ENCODE measurements at places on chromosomes 16 and 17.
A peak's percentile ranks its signal among the peaks of the same experiment; 100 is the strongest.

DNA sequence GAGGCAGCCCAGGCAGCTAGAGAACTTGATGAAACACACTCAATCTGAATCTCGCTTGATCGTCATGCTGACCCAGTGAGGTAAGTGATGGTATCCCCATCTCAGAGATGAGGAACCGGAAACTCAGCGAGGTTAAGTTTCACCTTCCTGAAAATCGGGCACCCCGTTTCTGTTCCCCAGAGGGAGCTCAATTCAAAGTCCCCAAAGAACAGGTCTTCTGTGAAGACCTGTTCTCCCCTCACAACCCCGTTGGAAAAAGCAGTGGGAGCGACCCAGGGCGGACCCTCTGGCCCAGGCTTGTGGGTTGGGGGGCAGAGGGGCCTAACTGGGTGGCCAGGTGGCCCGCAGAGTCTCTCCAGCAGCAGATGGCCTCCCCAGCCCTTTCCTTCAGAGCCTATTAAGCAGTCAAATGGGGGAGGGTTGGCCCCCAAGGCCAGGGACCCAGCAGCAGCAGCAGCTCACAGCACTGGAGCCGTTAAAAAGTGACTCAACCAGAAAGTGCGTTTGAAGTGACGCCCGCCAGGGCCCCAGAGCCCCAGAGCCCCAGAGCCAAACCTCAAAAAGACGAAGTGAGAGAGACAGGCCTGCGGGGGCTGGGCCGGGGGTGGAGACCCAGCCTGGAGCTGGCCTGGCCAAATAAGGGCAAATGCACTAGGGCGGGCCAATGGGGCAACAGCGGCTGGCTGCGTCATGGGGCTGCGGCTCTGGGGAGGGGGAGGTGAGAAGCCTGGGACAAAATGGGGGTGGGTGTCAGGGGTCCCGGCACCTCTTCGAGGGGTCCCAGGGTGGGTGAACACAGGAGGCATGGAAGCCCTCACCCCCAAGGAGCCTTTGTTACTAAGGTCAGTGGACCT is 9.2 kb upstream of the TSPOAP1 start:
- peak; percentile 99 for DNase-seq

DNA sequence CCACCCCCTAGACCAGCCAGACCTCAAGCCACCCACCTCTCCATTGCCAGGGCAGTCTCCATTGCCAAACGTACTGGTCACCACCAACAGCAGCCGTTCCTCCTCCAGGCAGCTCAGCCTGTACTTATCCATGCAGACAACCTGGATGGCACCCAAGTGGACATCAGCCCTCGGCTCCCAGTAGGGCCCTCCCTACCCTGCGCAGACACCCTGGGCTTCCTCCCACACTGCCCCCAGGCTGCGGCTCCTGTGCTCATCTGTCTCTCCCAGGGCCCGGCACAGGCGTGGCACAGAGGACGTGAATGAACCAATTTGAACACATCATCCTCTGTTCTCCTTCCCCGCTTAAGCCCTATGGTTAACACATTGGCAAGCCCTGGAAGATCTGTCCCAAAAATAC is 29.5 kb downstream of the NOS2 start:
- DNase-seq = no peak

DNA sequence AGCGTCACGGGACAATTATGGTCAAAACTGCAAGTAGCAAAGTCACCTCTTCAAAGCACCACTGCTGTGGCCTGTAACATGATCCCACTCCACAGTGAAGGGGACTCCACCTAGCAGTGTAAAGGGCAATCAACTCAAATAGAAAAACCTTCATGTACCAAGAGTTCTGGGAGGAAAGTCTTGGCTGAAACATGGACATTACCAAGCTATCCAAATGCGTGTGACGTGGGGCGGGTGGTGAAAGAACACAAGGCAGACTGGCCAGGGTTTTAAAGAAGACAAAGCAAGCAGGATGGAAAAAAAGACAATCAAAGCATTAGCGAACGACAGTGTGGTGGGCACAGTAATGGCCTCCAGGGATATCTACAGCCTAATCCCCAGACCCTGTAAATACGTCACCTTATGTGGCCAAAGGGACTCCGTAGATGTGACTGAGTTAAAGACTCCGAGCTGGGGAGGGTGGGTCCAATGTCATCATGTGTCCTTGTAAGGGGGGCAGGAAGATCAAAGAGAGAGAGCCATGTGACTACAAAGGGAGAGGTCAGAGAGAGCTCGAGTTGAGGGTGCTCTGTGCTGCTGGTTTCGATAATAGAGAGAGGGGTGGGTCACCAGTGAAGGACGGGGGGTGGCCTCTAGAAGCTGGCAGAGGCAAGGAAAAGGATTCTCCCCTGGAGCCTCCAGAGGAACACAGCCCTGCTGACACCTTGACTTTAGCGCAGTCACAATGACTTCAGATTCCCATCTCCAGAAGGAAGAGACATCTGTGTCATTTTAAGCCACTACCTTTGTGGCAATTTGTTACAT is 6.0 kb downstream of the HSDL1 start:
- DNase-seq = peak; percentile 89

DNA sequence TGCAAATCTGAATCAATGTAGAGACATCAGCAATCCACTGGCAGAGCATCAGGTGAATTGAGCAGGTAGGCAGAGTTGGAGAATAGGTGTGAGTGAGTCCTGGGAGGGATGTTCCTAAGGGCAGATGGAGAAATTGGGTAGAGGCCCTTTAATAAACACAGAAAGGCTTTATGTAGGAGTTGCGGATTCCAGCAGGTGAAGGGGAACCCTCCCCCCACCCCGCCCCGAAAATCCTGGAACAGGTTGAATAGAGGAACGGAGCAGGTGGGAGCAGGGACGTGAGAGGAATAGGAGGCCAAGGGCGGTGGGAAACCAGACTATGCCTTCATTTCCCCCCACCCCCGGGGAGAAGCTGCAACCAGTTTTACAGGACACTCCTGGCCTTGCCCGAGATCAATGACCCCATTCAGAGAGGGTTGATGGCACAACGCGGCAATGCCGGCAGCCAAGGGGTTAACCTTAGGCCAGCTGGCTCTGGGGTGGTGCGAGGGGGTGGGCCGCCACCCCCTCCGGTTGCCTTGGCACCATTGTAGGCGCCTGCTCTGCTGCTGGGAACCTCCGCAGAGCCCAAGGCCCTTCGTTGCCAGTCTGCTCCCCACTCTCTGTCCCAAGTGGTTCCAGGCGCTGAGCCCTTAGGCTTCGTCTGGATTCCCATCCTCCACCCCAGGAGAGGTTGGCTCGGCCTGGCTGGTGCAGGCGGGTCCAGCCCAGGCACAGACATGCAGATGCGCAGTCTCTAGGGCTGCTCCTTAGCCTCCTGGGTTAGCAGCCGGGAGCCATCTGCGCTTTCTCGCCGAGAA is 814 bp upstream of the RUNDC3A start:
- no peak for DNase-seq

GRCh38 chr16:73093146-73094144 is 45.5 kb upstream of the ZFHX3 start:
- no peak for DNase-seq

GRCh38 chr16:50548125-50548908 is at the start of gene NKD1:
Gene NKD1, plus strand, starts transcription at chr16:50548396. Its CDS starts 158 bp downstream, at chr16:50548554.
- DNase-seq = peak; percentile 68

DNA sequence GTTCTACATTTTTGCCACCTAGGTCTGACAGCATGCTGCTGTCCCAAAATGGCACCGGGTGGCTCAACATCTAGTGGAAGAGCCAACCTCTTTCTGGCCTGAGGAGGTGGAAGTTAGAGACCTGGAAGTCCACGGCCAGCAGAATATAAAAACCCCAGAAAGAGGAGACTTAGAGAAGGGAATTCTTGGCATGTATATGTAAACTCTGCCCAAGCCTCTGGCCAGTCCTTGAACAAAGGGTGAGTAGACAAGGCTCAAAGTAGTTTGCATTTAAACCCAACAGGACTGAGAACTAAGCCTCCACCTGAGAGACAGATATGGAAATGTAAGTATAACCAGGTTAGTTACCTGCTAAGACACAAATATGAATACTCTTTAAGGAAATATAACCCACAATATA is 210.3 kb downstream of the GRIN2A start:
- DNase-seq = no peak

DNA sequence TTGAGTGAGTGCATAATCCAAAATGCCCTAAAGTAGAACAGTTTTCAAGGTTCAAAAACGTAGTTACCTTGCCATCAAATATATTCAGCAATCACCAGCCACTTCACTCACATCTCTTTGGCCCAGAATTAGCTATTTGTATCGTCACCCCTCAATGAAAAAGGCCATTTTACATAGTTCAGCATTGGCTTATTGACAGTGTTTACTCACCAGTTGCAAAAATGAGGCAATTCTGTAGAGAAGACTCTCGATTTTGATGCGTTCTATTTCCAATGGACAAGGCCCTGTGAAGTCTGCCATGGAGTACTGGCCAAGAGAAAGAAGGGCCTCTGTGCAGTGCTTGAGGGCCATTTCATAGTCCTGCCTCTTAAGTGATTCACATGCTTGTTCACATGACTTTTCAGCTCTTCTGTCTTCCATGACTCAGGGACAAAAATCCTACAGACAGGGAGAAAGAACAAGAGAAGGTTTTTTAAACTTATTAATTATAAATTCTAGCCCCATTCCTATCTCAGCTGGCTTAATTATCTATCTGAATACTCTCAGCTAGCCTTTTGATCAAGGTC is 26.5 kb downstream of the HELZ start:
- DNase-seq = no peak

- DNase-seq = peak; percentile 96
Measured at GRCh38 chr16:31713071-31713944, 160.3 kb upstream of the ZNF267 start.

GRCh38 chr17:27475981-27476895 is 20.0 kb downstream of the KSR1 start:
- no peak for DNase-seq

GRCh38 chr17:32870027-32870670 is 6.8 kb downstream of the MYO1D start:
- no peak for DNase-seq

GRCh38 chr17:1882836-1883235 is 53.0 kb downstream of the RPA1 start:
- peak; percentile 55 for DNase-seq

- peak; percentile 91 for DNase-seq
Measured at GRCh38 chr16:23504453-23505179, 5.7 kb downstream of the GGA2 start.

- no peak for DNase-seq
Measured at GRCh38 chr16:85002099-85002541, 9.2 kb downstream of the ZDHHC7 start.

DNA sequence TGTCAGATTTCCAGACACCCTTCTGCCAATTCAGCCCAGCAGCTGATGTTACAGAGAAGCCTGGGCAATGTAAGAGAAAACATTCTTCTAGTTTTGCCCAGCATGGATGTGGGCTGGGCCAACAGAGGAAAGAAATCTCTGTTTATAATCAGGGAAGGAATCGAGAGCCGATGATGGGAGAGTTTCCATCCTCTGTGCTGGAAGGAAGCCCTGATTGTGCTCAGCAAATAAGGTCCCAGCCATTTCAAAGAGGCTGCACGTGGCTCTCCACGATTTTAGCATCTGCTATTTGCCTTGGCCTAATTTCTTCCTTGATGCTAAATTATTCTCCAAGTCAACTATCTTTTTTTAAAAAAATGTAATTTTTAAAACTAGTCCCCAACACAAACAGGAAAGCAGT is 70.0 kb downstream of the IRX6 start:
- DNase-seq = no peak

DNA sequence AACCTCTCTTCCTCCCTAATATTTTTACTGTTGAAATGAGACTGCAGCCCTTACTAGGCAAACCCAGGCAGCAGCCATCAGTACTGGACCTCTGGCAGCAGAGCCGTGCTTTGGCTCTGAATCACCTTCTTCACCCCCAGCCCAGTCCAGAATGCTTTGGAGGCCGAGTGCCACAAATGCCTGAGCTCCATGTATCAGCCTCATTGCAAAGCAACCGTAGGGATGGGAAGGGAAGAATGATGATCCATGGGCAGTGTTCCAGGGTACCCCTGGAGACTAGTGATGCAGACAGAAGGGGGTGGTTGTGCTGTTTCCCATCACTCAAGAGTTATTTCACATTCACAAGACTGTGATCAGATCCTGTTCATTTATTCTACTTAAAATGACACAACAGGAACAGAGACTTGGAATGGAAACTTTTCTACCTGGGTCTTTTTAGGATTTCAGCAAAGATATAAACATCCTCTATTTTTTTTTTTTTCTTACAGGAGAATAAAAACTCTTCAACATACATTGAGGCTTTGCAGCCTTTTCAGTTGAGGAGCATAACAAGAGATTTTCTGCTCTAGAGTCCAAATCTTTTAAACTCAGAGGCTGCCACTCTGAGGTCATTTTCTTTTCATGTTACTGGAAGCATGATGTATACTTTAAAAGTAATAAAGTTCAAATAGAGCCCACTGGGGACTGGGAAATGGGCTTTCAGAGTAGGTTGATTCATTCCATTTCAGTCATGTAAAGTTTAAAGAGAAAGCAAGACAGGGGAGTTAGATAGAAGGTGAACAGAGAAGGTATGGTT is 138.3 kb downstream of the KCNJ2 start:
- DNase-seq = no peak

GRCh38 chr17:42107597-42108576 is 4.6 kb downstream of the DHX58 start:
- DNase-seq = peak; percentile 87

GRCh38 chr16:51242296-51242994 is 91.4 kb upstream of the SALL1 start:
- DNase-seq = no peak

DNA sequence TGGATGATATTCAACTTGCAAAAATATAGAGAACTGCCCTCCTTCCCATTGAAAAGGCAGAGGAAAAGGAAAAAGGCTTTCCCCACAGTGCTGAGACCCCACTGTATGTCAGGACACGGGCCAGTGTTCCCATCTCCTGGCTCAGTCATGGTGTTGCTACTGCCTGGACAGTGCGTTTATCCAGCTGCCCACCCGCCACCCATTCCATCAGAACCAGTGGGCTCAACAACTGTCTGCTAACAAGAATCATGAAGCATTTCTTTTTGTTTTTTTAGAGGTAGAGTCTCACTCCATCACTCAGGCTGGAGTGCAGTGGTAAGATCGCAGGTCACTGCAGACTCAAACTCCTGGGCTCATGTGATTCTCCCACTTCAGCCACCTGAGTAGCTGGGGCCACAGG is 11.3 kb downstream of the FBXO31 start:
- no peak for DNase-seq

GRCh38 chr16:15849209-15849981 is 7.4 kb downstream of the MYH11 start:
- no peak for DNase-seq

DNA sequence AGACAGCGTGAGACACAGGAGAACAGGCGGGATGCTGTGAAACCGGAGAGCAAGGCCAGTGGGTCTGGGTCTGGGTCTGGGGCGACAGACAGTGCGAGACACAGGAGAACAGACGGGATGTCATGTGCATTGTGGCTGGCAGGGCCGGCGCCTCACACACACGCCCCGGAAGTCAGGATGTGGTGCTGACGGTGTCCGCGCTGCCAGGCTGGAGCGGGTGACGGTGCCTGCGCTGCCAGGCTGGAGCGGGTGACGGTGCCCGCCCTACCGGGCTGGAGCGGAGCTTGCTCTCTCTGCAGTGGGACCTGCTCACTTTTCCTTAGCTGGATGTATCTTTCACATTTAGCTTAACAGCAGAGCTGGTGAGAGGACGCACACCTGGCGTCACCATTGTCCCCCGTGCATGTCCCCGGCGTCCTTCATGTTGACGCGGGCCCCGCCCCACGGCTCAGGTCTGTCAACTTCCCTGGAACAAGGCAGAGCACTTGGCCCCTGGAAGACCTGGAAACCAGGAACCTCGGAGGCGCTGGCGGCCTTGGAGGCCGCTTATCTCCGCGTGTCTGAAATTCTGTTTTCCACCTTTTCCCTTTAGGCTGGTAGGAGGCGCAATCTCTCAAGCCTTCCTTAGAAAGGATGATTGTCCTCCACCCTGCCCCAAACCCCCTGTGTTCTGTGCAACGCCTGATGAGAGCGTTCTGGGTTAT is 43.0 kb upstream of the ZNF750 start:
- DNase-seq = no peak

- DNase-seq = no peak
Measured at GRCh38 chr17:79444198-79444597, 166.7 kb downstream of the RBFOX3 start.
